Stimulated activated CD4-positive, alpha-beta T cell treated with anti-CD3 and anti-CD28 coated beads, TNF-alpha, amount 100 ng/mL, for 48 hours (primary cell): ENCODE measurements at places on chromosomes 4 and X.

GRCh38 chr4:31530555-31530954 is 810.4 kb downstream of the PCDH7 start:
- DNase-seq: no peak

DNA sequence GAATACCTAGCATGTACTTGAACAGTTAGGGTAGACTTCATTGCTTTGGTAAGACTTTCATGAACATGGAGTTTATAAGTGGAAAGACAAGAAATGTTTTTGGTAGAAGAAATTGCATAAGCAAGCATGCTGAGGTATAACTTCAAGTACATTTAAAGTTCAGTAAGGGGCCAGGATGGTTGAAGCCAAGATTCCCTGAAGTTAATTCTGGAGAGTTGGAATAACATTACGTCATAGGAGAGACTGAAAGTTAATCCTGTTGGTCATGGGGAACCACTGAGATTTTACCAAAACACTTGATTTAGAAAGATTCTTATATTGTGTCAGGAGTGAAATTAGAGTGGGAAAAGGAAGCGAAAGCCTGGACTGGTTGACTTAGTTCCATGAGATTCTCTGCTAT is 767.5 kb upstream of the MAGEB2 start:
- DNase-seq: no peak

GRCh38 chr4:172708184-172708583 is 460.4 kb upstream of the GALNT7 start:
- DNase-seq: no peak

DNA sequence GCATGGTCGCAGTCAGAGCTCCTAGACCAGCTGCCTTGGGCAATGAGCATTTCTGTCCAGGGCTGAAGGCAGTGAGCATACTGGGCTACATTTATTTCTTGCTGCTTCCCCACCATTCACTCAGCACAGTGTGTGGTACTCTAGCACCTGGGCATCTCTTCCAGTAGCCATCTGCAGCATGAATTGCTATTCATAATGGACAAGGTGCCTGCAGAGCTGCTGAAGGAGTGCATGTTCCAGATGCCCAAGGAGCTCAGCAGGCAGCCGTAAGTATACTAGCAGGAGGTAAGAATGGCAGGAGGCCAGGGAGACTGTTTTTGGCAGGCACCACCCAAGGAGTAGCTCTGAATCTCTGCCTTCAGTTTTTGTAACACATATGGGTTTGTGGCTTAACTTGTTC is 110.4 kb upstream of the RXFP1 start:
- no peak for DNase-seq

DNA sequence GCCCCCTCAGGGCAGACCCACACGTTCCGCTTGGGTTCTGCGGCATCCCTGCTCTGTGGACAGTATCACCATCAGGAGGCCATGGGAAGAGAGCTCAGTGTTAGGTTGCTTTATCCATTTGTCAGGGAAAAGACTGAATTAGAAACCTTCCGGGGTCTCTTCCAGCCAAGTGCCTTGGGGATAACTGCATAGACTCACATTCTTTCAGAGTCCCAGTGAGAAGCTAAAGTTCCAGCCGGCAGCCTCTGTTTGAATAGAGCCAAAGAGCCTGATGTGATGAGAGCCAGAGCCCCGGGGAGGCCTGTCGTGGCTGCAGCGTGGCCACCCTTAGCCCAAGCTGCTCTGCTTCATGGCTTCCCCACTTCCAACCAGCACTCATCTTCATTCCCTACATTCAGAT is 85.2 kb downstream of the FHDC1 start:
- no peak for DNase-seq

DNA sequence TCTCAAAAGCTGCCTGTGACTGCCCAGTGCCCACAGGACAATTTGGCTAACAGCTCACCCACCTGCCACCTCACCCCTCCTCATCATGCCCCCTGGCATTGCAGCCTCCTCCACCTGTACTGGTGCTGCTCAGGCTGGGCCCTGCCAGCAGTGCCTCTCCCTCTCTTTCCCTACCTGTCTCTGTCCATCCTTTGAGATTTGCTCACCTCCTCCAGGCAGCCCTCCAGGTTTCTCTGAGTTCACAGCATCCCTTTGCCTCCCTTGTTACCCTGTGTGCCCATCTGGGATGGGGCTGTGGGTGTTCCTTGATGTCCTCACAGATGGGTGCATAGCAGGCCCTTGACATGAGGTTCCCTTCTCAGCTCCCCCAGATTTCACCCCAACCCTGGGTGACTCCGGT is 224.9 kb downstream of the AFAP1 start:
- no peak for DNase-seq

DNA sequence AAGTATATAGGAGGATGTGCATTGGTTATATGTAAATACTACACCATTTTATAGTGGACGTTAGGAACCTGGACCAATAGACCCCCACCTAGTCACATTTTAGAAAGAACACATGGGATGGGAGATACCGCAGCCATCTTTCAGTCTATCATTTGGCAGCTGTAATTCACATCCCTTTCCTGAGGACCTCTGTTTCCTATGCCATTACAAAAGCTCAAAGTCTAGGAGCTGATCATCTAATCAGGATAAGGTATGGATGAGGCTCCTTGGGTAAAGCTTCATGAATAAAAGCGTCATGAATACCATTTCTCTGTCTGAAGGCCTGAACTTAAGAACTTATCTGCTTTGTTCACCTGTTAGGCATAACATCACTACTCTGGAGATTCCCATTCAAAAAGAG is 31.1 kb downstream of the OCIAD1 start:
- no peak for DNase-seq

- DNase-seq: no peak
These were observed 44.7 kb upstream of the EPGN start for GRCh38 chr4:74263551-74263950.

DNA sequence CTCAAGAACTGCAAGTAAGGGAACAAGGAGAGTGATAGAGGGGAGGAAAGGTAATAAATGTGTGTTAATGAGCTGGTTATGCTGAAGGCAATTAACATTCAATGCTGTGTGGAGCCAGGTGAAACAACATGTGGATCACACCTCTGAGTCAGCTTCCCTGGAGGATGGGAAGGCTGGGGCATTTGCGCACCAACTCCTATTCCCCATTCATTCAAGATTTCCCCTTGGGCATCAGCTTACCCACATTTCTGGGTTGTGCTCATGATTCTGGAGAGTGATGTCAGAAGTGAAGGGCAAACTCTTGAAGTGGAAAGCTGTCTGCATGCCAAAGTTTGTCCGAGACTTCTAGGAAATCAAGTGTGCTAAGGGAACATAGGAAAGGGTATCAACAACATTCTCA is 461.4 kb downstream of the MID1IP1 start:
- DNase-seq: no peak

DNA sequence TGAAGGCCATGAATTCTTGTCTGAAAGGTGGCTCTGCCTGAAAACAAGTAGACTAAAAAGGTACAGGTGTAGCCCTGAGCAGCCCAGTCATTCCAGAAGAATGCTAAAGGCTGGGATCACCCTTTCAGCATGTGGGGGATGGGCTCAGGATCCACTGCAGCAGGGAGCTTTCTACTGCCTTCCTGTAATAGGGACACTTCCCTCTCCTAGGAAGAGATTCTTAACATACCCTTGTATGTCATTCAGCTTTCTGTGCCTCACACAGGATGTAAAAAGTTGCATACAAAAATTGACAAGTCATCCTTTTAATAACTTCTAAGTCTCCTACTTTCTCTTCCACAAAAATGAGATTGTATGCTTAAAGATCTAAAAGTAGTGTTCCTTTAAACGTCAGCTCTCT is 123.3 kb downstream of the ZNF518B start:
- DNase-seq: no peak

DNA sequence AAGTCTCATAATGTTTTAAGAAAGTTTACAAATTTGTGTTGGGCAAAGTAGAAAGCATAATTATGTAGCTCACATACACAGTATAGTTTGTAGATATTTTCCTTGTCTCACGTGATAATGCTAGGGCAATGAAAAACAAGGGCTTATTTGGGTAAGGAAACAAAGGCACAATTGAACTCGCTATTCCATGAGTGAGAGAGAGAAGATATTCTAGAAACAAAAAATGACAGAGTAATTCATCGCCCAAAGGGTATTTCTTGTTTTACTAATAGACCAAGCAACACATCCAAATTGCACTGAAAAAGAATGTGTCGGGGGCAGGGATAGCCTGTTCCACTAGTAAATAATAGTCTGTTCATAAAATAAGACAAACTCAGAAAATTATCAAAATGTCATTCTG is 3.6 kb upstream of the ASB11 start:
- no peak for DNase-seq

DNA sequence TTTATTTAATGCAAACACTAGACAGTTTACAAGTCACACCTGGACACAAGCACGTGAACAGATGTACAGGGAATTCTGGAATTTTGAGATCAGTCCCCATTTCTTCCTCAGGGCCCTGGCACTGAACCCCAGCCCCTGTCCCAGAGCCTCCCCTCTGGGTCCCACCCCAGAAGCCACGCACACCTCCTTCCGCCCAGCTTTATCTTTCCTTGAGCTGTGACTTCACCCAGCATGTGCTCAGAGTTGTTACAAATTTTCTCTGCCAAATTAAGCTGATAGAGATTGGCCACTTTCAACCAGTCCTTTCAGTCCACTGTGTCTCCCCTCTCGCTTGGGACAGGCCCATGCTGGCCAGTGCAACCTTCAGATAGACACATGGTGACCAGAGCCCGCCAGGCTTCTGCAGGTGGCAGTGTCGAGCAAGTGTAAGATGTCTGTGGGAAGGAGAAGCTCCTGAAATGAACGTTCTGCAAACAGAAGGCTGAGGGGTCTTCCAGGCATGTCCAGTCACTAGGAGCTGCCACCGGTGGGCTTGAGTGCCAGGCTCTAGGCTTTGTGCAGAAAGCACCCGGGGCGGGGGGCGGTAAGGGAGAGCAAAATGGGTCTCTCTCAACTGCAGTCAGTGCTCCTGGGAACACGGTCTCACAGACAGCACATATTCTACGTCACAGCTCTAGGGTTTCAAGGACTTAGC is 73.3 kb downstream of the MTMR1 start:
- no peak for DNase-seq

DNA sequence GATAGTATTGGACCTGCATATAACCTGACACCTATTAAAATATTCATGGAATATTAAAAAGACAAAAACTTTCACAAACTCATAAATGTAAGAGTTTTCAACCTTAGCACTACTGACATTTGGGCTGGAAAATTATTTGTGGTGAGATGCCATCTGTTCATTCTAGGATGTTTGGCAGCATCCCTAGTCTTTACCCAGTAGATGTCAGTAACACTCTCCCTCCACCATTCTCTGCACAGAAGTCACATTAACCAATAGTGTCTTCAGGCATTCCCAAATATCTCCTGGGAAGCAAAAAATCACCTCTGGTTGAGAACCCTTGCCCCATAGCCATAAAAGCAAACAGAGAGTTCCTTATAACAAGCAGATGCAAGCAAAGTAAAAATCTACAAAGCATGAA is 41.4 kb upstream of the NDST4 start:
- no peak for DNase-seq

- no peak for DNase-seq
These were observed 247.5 kb downstream of the BCOR start for GRCh38 chrX:39850209-39850608.

- DNase-seq: no peak
These were observed 22.2 kb downstream of the BTC start for GRCh38 chr4:74772106-74772505.

DNA sequence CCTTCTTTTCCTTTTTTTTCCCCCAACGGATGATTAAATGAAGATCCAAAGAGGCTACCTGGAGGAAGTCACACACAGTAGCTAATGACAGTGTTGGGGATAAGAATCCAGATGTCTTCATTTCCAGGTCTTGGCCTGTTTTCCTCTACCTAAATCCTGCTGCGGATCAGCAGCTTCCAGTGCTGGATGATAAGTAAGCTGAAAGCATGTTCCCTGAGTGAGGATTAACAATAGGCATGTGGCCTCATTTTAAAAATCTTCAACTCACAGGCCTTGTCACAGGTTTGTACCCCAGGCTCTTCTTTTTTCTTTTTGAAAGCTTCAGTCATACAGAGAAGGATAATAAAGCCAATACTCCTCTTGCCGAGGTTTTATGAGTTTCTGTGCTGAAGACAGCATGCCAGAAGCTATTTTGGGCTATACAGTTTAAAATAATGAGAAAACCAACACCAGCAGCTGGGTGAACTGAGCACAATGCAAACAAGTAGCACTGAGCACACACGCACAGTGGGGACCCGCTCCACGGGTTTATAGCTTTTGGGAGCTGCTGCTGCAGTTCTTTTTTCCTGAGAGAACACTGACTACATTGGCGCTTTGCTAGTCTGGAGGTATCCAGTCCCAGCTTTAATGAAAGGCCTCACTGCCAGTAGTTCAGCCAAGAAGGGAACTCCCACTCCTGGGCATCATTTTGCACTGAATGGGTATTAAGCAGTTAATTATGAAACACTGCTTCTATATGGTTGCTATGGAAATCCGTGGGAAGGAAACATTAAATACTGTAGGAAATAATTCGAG is 184.2 kb upstream of the CTSO start:
- DNase-seq: no peak

DNA sequence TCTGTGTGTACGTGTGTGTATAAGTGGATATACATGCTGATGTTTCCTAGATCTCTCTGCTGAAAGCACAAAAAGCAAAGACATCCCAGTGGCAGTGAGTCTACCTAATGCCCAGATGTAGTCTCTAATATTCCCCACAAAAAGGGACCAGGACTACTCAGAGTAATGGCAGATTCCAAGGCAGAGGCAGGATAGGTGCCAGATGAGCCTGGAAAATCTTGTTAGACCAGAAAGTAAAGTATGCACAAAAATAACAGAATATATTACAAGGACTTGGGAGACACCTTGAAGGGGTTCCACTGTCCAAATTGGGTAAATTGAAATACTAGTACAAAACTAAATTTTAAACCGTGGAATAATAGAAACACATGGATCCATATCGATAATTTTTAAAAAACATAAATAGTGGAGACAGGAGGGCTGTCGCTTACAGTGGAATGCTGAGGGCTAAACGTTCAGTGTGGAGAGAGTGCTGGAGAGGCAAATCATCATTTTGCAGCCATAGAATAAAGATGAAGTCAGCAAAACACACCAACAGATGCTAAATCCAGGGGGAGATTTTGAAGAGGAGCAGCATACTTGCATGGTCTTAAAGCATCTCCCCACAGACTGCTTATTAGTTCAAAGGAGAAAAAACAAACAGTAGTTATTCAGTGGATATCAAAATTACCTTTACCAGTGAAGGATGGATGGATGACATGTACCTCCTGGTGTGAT is 123.4 kb upstream of the TSPAN5 start:
- DNase-seq: no peak

DNA sequence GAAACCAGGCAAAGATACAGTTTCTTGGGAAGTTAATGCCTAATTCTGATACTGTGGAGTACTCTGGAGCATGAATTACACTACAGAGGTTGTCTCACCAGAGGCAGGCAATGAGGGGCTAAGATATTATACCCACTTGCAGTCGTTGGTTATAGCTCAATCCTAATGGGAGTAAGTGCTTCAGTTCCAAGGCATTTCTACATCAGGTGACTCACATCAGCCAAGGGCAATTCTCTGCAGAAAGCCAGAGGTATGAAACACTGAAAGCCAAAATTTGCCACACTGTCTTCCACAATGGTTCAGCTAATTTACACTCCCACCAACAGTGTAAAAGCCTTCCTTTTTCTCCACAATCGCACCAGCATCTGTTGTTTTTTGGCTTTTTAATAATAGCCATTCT is 174.0 kb upstream of the IL15 start:
- DNase-seq: no peak
